ENCODE measurements at places on chromosomes 2 and 18.

DNA sequence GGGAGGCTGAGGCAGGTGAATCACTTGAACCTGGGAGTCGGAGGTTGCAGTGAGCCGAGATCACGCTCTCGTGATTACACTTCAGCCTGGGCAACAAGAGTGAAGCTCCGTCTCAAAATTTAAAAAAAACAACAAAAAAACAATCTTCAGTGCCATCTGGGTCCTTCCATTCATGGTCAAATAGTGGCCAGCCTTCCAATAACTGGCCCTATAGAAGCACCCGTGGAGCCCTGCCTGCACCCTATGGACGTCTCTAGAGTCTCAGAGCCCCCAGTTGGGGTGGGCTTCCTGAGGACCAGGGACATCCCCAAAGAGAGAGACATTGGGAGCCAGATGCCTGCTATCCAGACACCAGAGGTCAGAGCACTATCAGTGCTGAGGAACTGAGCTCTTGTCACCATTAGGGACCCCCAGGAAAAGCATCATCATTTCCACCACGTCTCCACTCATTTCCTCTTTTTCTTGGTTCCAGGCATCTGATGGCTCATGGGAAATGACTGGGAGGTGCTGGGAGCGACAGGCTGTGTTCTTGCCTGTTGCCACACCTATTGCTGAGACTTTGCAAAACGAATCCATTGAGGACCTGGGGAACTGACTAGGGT is 9.4 kb downstream of the NEU2 start:
- no peak for DNase-seq

DNA sequence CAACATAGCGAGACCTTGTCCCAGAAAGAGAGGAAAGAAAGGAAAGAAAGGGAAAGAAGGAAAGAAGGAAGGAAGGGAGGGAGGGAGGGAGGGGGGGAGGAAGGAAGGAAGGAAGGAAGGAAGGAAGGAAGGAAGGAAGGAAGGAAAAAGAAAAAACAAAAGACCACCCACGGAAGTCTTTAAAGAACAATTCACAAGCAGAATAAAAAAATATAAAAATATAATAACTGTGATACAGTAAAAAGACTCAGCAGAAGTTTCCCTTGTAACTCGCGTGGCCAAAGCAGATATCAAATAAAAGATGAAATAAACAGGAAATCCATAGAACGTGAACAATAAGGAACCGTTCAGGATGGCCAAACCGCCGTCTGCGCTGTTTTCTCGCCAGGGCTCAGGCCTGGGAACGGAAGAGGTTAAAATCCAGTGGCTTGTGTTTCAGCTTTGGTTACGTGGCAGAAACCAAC is 1.2 kb upstream of the SLC1A4 start:
- no peak for DNase-seq

DNA sequence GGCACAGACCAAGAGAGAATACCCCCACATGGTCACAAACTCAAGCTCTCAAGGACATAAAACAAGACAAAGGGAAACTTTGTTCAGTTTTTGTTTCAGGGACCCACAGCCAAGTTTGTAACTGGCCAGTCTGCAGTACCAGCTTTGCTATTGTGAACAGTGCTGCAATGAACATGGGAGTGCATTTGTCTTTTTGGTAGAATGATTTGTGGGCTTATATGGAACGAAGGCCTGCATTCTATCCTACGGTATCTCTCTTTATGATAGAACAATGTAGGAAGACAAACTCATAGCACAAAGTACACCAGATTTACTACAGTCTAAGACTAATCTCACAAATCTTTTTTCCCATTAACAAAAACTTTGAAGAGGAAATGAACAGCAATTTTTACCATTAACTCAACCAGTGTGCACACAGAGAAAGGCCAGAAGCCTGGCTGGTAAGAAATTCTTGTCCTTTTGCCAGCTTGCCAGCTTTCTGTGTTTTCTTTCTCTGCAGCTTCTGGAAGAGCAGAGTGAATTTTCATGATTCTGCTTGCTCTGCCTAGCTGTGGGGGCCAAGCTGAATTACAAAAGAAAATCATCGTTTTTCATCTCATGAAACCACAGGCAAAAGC is 37.1 kb upstream of the FEZ2 start:
- no peak for DNase-seq

GRCh38 chr2:109331896-109332848 is 203.2 kb downstream of the SH3RF3 start:
- no peak for DNase-seq

DNA sequence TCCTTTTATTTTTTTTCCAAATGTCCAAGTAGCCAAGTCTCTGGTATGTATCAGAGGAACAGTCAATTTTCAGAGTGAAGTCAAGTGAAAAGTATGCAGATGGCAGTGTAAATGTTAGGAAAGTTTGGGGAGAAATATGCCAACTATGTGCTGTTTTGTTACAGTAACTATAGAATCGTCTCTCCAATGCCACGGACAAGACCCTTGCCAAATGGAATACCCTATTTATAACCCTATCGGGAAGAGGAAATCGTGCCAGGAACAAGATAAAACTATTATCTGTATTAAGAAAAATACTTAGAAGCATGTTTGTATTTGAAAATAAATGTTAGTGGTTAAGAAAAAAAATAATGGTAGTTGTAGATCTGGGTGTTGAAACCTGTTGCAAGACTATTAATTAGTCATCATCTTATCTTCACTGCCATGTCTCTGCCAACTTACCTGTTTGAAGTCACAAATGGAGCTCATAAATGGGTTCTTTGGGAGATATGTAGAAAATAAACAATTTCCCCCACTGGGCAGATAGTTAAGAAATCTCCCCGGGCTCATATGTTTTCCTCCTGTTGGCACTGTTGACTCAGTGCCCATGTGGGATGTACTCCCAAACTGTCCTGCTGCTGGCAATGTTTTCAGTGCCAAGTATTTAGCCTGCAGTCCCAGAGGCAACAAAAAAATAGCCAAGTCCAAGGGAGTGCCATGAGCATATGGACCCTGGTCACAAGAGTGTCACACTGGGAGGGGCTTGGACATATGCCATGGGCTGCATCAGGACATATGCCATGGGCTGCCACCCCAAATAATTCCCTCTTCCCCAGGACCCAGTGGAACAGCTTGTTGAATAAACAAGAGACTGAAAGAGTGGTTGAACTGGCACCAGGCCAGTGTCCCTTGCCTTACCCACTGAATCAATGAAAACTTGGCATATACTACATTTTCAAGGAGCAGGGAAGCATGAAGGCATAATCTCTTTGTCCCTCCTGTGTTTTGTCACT is 366.9 kb downstream of the OSR1 start:
- DNase-seq: peak; percentile 12

DNA sequence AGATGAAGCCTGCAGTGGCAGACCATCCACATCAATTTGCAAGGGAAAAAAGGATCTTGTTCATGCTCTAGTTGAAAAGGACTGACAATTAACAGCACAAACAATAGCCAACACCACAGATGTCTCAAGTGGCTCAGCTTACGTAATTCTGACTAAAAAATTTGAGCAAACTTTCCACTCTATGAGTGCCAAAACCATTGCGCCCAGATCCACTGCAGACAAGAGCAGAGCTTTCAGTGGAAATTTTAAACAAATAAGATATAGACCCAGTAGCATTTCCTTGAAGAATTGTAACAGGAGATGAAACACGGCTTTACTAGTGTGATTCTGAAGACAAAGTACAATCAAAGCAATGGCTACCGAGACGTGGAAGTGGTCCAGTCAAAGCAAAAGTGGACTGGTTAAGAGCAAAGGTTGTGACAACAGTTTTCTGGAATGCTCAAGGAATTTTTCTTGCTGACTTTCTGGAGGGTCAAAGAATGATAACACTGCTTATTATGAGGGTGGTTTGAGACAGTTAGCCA is 12.0 kb upstream of the ZNF396 start:
- DNase-seq: no peak

GRCh38 chr18:25842665-25843064 is 247.7 kb downstream of the SS18 start:
- DNase-seq: no peak

GRCh38 chr18:13800505-13801259 is 23.3 kb upstream of the MC5R start:
- peak; percentile 27 for DNase-seq

DNA sequence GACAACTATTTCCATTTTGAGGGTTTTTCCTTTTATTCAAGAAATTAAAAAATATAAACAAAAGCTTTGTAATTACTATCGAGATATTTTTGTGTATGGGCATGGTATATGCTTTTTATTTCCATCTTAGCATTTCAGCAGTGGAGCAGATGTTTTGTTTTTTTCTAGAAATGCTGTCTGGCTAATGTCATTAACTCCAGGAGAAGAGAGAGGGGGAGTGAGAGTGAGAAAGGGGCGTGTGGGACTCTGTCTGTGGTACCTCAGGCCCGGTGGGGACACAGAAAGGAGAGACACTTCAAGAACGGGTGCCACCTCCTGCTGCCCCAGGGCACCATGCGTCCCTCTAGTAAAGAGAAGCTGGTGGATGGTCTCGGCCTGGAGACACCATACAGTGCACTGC is 34.7 kb downstream of the MYT1L start:
- DNase-seq: no peak

- DNase-seq: no peak
These were observed 37.6 kb upstream of the SLC4A10 start for GRCh38 chr2:161586517-161587167.

- no peak for DNase-seq
These were observed 286.2 kb downstream of the TCF4 start for GRCh38 chr18:55301824-55302166.

DNA sequence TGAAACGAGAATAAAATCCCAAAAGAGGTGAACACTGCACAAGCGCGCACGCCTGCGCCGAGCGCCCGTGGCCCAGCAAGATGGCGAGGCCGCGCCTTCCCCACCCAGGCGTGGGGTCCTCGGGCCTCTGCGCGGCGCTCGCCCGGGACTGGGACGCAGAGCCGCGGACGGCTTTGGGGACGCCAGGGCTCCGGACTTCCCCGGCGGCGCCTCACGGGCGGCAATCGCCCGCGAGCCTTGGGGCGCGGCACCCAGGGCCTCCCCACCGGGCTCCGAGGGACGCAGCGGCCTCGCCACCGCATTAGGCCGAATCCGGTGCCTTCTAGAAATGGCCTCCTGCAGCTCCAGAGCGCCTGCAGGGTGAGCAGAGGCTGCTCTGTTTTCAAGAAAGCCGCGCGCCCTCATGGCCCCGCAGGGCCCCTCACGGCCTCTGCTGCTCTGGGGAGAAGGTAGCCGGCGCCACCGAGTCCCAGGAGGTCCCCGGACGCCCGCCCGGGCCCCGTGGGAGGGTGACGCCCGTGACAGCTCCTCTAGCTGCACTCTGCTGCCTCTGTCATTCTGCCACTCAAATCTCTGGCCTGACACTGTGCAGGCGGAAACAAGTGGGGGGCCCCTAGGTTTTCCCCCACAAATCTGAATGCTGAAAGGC is 35.9 kb upstream of the POMC start:
- no peak for DNase-seq

- no peak for DNase-seq
These were observed 139.6 kb upstream of the RAB12 start for GRCh38 chr18:8469544-8470130.

DNA sequence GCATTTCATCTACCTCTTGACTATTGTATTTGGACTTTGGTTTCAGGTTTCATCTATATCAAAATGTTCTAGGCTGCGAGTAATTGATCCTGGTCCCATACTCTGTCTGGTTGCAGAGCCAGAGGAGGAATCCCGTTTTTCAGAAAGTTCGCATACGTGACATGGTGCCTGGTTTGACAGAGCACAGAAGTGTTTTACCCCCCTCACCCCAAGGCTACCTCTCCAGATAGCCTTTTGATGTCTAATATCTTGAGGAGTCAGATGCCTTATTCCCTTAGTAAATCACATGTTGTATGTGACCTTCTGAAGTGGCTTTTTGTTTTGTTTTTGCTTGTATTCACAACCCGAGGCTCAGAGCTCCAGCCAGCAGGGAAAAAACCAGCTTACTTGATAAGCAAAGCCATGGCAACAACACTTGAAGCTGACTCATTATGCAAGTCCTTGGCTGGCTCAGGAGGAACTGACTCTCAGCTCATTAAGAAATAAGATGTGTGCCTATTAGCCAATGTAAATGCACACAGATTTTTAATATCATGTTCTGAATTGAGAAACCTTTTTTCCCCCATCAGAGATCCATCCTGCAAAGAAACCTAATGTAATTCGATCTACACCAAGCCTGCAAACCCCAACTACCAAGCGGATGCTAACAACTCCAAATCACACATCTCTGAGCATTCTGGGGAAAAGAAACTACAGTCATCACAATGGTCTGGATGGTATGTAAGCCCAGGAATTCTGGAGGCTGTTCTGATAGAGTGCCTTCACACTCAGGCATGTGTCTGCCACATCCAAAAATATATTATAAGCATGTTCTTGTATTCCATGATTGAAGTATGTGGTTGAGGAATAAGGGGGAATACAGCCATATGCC is 41.4 kb downstream of the OXER1 start:
- DNase-seq: peak; percentile 61

GRCh38 chr2:165825041-165825440 is 31.0 kb upstream of the GALNT3 start:
- peak; percentile 21 for DNase-seq

DNA sequence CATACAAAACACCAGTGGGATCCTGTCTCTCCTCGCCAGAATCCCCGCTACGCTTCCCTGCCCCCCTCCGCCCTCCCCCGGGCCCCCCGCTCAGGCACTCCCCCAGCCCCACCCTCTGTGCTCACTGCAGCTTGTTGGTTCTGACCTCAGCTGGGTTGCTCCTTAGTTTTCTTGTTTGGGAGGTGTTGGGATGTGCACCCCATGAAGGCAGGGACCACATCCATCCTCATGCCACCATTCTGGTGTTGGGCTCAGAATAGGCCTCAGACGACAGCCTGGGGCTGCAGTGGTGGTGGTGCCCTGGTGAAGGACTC is 4.6 kb downstream of the SNED1 start:
- DNase-seq: no peak

- DNase-seq: no peak
These were observed 337.6 kb upstream of the FIGN start for GRCh38 chr2:164073101-164074074.

DNA sequence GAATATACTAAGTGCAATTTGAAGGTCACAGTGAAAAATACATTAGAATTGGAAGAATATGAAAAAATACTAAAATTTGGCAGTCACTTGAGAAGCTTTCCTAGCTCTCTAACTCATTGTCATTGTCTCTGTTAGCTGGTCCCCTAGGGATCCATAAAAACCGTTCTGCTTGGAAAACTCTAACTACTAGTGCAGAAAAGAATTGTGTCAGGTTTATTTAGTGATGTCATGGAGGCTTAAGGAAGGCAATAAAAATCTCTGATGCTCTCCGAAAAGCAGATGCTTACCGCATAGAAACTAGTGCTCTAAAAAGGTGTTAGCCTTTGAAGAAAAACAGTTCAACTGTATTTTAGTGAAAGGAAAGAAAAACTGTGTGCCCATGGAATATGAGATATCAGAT is 150.1 kb upstream of the DLGAP1 start:
- DNase-seq: no peak

DNA sequence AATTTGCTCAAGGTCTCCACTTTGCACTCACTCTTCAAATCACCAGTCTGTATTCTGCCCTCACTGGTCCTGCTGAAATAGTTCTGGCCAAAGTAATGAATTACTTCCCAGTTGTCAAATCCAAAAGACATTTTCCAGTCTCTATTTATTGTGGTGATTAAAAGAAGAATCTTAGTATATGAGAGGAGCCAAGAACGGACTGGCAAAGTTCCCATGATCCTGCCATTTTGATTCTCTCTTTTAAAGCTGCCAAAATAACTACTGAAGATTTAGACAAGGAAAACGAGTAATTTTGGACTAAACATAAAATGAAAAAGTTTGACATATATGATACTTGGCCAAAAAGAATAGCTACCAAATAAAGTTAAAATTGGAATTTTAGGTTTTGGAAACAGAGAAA is 12.0 kb downstream of the THSD7B start:
- DNase-seq: no peak
